ENCODE measurements at places on chromosomes 2 and 18.

DNA sequence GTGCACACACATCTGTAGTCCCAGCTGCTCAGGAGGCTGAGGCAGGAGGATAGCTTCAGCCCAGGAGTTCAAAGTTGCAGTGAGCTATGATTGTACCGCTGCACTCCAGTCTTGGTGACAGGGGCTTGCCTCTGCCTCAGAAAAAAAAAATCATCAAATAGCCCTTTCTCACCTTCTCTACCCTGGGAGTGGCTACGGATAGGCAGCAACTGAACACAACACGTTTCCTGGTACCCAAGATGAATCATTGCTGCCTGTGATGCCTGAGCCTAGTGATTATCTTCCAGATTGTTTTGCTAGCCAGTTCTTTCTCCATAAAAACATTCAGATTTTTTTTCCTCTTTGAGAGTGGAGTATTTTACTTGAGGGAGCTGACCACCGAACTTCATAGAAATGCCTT, 13.5 kb downstream of the INPP4A start:
- no peak for DNase-seq

GRCh38 chr2:47129191-47129706, 25.9 kb downstream of the STPG4 start:
- no peak for DNase-seq

DNA sequence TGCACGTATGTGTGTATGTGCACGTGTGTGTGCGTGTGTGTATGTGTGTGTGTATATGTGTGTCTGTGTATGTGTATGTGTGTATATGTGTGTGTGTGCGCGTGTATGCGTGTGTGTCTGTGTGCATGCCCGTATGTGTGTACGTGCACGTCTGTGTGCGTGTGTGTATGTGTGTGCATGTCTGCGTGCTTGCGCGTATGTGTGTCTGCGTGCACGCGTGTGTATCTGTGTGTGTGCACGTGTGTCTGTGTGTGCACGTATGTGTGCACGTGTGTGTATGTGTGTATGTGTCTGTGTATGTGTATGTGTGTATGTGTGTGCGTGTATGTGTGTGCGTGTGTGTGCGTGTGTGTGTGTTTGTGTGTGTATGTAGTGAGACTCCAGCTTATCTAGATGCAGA, 97.5 kb upstream of the SPATS2L start:
- DNase-seq = no peak

GRCh38 chr18:48095726-48096125, 165.3 kb upstream of the SMAD2 start:
- no peak for DNase-seq

DNA sequence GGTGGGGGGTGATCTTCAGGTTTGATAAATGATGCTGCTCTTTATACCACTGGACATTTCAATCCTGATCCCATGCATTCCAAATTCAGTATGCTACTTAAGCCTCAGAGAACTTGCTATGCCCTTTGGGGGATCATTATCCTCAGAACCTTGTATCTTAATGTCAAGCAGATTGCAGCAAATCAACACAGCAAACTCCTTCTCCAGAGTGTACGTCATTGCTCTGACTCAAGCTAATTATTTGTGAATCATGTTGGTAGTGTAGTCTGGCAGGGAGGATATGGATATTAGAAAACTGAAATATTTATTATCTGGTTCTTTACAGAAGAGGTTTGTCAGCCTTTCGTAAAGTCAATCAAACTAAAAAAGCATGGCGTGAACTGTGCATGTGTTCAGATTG, 562.5 kb upstream of the FAM98A start:
- no peak for DNase-seq

DNA sequence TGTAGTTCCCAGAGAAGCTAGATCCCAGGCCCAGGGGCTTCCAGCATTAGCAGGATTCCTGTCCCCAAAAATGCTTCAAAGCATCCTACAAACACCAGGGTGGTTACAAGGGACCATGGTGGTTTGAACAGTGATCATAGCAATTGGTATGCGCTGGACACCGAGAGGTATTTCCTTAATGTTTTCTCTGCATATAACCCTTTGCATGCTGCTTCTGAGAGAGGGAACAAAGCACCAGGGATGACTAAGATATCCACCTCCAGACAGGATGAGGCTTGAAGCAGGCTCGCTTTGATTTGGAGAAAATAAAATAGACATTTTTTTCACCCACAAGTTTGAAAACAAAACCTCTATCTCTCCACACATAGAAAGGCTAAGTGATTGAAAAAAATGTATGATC, 50.5 kb upstream of the TSPYL6 start:
- no peak for DNase-seq

GRCh38 chr2:182716650-182716979, 558 bp downstream of the DNAJC10 start:
- no peak for DNase-seq

DNA sequence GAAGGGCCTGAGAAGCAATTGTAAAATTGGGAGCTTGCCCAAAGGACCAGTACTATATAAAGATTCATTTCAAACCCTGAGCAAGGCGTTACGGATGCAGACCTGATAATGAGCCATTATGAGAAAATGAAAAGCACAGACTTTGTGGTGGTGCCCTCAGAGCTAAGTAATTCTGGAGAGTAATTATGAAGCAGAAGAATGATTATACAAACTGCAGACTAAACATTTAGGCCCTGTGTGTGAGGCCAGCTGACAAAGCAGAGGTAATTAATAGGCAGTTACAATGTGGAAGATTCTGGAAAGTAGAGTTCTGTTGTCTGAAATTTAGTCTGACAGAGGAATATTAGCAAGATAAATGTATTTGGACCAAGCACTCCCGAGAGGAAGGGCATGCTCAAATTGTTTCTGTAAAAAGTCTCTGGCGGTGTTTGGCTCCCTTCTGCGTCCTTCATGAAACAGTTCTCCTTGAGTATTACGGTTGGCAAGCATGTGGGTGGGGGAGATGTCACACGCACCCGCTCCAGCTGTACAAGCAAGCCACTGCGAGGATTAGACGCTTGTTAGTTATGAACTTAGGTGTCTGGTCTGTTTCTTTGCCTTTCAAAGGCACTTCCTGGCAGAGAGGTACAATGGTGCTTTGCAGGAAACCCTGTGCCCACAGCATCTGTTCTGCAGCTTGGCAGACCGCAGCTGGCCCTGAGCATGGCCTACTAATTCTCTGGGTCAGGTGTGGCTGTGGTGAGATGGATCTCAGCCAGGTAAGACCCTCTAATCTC, 45.5 kb downstream of the CDC42EP3 start:
- peak; percentile 35 for DNase-seq

DNA sequence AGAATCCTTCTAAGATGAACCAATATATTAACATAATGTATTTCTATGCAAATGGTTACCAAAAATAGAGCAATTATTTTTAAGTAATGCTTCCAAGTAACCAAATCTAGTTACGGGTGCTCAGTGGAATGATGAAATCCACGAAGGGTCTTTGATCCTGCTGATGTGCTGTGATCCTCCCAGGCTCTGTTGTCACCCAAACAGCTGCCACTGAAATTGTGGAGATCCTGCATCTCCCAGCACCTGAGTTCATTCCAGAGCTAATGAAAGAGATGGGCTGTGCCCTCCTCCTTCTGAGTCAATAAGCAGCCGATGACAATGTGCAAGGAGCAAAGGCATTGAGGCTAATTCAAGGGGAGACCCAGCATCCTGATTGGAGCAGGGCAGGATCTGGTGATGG, 362.4 kb upstream of the SOX11 start:
- DNase-seq = no peak

DNA sequence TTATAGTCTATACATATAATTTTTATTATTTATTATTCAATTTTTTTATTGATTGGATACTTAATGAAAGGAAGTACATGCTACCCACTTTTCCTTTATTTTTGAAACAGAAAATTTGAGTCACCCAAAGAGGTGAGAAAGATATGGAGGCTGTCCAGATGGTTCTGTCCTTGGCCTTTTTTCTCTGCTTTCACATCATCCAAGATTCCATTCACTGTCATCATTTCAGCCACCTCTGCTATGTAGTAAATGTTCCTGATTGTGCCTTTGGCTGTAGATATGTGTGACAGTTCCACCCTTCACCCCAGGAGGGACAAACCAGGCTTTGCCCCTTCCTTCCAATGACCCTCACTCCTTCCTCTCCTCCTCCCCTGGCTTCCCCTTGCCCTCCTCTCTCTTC, 675.7 kb upstream of the ID2 start:
- DNase-seq = no peak

GRCh38 chr2:137467246-137467862, 496.9 kb upstream of the HNMT start:
- no peak for DNase-seq

DNA sequence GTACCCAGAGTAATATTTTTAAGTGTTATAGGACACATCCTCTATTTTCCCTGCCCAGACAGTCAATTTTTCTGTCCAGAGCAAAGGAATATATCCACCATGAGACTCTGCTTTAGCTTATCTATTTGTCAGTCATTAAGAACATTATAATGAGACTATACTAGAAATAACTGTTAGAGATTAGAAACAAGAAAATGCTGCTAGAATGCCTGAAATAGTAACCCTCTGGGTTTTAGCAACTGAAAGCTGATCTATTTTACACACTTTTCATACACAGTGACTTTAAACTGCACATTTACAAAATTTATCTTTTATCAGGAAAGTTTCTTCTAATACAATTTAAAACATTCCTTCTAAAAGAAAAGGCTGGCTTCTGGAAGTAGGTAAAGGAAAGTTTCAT, 39.6 kb downstream of the MBD2 start:
- no peak for DNase-seq

Measured in stimulated activated CD8-positive, alpha-beta memory T cell treated with anti-CD3 and anti-CD28 coated beads, Interleukin-4, amount 100 ng/mL, for 4 hours (primary cell).